Activated CD8-positive, alpha-beta memory T cell treated with anti-CD3 and anti-CD28 coated beads, Interleukin-2, amount 50 U/mL, for 4 hours (primary cell): ENCODE measurements at places on chromosomes 11 and 22.

DNA sequence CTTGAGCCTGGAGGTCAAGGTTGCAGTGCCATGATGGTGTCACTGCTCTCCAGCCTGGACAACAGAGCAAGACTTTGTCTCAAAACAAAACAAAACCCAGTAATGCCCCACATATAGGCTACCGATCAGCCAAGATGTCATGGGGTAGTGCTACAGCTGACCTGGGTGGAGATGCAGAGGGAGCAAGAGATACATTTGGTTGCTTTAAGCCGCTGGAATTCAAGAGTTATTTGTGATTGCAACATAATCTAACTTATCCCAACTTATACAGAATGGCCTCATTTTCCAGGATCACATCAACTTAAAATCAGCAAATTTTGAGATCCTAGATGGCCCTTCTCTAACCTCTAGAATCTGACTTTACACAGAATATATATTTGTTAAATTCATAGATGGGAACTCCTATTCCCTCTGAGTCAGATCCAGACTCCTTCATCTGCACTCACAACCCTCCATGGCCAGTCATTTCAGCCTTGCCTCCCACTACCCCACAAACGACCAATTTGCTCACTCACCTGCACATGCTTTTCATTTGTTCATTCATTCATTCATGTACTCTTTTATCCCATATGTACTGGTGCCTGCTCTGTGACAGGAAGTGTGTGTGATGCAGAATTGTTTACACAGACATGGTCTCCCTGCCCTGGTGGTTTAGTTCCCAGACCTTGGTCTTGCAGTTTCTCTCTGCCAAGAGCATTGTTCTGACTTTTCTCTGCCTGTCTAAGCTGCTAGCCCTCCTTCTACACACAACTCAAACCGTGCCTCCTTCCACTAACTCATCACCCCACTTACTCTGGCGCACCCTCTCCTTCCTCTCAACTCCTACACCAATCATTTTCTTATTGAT is 24.1 kb upstream of the APLNR start:
- DNase-seq: no peak

GRCh38 chr11:105042178-105042577 is 3.0 kb downstream of the CARD16 start:
- no peak for DNase-seq

GRCh38 chr11:119803139-119803538 is 74.1 kb upstream of the NECTIN1 start:
- DNase-seq: no peak

- no peak for DNase-seq
Observed at GRCh38 chr11:100612766-100613165, 74.3 kb upstream of the ARHGAP42 start.

GRCh38 chr22:22895776-22896445 is 8.3 kb downstream of the IGLL5 start:
- peak; percentile 7 for DNase-seq

DNA sequence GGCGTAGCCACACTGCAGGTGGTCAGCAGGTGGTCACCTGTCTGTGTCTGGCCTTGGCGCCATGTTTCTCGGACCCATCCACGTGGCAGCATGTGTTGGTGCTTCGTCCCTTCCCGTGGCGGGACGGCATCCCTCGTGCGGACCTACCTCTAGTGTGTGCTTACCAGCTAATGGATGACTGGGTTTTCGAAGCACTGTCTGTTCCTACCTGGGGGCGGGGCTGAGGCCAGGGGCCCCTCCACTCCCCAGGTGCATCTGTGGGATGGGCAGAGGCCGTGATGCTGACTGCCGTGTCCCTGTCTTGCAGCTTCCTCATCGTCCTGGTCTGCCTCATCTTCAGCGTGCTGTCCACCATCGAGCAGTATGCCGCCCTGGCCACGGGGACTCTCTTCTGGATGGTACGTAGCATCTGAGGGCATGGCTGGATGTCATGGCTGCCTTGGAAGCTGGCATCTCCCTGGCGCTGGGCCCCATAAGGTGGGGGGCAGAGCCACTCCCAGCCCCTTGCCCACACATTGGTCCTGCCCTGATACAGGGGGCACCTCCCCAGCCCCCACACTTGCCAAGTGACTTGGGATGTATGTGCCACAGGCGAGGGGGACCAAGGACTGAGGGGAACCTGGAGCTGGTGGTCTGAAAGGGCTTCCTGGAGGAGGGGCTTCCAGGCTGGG is 82.9 kb downstream of the KCNQ1 start:
- peak; percentile 6 for DNase-seq

DNA sequence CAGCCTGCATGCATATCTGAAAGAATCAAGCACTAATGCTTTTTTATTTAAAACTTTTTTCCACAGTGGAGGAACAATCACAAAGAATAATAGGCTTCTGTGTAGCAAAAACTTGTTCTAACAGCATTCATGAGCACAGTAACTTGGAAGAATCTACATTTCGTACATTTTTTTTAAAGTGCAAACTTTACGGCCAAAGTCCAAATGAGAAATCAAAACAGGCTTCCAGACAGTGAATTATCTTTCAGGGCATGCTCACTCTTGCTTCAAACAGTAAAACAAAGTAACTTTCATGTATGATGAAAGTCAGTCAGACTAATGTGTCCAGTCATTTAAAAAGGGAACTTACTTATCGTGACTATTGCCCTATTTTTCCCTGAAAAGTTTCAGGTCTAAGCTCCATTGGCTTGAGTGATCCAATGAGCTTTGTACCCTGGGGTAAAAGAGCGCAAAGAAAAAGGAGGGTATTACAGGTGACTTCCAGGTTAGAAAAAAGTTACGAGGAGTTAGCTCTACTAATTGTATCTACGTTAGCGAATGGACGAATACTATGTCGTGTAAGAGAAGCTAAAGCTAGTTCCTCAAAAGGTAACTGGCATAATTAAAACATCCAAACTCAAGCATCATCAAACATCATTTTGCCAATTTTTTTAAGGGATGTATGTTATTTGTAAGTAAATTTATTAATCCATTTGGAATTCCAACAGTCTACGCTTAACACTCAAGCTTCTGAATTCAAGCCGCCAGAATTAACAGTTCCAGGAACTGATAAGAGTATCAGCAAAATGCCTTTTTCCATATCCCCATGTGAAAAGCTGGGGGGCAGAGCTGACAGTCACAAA is 1.7 kb downstream of the PICALM start:
- DNase-seq: no peak
